Kidney tubule cell (primary cell): ENCODE measurements at places on chromosomes 7 and 10.

- DNase-seq = no peak
Observed at GRCh38 chr10:63563623-63564022, 42.4 kb downstream of the REEP3 start.

- no peak for DNase-seq
Observed at GRCh38 chr7:66815951-66816350, 75.4 kb downstream of the RABGEF1 start.

GRCh38 chr7:25167262-25167843, 42.3 kb upstream of the CYCS start:
- DNase-seq = no peak

- DNase-seq = peak; percentile 33
Observed at GRCh38 chr7:81209059-81209458, 290.2 kb upstream of the SEMA3C start.

DNA sequence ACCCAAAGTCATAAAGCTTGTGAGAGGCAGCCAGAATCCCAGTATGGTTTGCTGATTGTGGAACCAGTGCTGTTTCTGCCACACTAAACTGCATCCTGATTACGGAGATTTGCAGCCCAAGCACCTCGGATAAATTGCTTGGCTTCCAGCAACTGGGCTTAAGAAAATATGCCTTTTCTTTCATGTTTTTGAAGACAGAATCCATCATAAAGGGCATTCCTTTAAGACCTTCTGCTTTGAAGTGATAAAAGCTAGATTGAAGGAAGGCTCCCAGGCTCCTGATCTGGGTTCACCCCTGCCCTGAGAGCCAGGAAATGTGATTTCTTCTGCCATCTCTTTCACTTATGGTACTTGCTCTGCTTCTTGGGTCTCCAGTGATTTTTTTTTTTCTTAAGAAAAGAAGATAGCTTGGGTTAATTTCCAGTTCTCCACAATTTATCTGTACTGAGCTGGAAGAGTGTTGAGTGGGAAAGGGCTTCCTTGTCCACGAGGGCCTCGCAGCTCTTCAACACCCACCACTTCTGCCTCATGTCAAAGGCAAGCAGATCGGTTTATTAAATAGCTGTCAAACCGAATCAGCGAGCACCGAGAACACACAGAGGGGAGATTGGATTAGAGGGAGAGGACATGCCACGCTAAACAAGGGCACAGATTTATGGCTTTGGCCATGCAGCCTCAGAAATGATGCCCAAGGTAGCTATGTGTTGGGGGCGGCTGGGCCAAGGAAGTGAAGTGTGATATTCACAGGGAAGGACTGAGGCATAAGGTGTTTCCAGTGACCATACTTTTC, 94.9 kb upstream of the TBX20 start:
- no peak for DNase-seq
